Ecto neural progenitor cell (in vitro differentiated cells): ENCODE measurements at places on chromosomes 5 and 9.

- no peak for DNase-seq
Measured at GRCh38 chr5:41508696-41509398, 1.6 kb downstream of the PLCXD3 start.

GRCh38 chr5:177362610-177363507 lies 5.1 kb downstream of the RGS14 start:
- DNase-seq = peak; percentile 82

DNA sequence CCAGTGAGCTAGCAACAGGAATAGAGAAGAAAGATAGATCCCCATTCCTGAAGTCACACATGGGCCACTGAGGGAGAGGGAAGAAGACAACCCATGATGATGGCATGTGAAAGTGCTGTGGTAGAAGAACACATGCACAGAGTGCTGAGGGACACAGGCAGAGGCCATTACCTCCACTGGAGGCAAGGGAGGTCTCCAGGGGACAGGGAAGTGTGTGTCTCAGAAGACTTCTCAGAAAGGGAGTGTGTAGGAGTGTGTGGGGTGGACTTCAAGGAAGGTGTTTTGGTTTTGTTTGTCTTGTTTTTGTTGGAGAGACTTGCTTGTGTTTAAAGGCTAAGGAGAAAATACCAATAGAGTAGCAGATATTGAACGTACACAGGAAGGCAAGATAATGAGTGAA lies 77.0 kb upstream of the SMARCA2 start:
- DNase-seq = no peak

- DNase-seq = no peak
Measured at GRCh38 chr5:177510567-177511053, 984 bp upstream of the DOK3 start.

GRCh38 chr9:90053027-90053426 lies 448.2 kb downstream of the GADD45G start:
- no peak for DNase-seq

DNA sequence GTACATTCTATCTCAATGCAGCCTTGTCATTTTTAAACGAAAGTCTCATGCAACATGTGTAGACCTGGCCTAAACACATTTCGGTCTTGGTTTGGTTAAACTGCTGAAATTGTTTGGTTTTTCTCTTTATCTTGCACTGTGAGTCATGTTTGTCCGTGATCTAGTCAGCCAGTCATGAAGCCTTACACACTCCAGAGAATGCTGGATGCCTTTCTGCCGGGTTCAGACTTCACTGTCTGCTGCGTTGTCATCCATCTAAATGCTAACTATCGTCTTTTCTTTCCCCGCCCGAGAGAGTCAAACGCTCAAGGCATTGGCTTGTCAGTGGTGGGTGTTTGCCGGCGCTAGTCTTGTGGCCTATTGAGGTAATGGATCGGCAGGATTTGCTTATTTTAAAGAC lies 1194.6 kb upstream of the WWC1 start:
- DNase-seq = no peak

DNA sequence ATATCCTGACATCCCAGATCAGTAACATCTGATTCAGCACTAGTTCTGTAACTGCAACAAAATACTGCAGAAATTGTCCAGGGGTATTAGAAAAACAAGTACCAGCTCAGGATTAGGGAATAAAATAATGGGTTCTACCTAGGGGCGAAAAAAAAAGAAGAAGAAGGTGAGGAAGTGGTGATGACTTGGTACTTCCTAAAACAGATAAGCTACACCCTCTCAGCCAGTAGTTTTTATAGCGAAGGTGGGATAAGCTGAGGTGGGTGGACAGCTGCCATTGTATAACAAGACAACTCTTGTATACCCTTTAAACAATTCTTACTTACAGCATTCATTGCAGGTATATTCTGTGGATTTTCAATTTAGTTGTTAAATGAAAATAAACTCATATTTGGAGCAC lies 19.1 kb downstream of the RAPGEF6 start:
- DNase-seq = no peak

- DNase-seq = no peak
Measured at GRCh38 chr5:74578356-74579044, 62.0 kb downstream of the ENC1 start.

- no peak for DNase-seq
Measured at GRCh38 chr5:113249206-113249605, 185.6 kb downstream of the TSSK1B start.

- DNase-seq = no peak
Measured at GRCh38 chr5:44361342-44362001, 27.7 kb downstream of the FGF10 start.

DNA sequence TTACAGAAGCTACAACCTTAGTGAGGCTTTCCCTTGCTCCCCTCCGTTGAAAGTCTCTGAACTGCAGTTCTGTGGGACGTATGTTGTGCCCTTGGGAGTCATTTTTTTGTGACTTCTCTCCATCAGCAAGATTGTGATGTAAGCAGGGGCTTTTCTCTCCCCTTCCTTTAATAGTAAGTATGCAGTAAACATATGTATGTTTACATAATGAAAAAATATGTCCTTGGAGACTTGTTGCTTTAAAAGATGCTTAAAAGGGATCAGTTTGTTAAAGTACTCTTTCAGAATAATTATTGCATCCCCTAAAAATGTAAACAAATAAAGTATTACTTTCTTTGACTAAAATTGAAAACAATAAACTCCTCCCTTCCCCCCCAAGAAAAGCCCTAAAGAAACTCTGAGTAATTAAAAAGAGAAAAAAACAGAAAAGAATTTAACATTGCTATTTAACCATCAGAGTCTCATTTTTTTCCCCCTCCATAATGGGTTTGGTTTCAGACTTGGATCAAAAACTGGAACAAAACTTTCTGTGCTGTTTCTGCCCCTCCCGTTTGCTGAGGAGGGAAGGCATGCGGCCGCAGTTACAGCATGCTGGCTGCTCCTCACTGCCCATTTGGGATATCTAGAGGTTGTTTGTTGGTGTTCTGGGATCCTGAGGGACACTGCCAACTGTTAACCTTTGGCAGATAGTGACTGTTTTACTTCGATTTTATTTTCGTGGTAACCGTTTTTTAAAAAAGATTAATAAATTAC lies 40.2 kb downstream of the TRIO start:
- no peak for DNase-seq

GRCh38 chr5:129382921-129383672 lies 77.0 kb upstream of the ADAMTS19 start:
- no peak for DNase-seq

- no peak for DNase-seq
Measured at GRCh38 chr9:111008158-111009075, 29.9 kb downstream of the LPAR1 start.

DNA sequence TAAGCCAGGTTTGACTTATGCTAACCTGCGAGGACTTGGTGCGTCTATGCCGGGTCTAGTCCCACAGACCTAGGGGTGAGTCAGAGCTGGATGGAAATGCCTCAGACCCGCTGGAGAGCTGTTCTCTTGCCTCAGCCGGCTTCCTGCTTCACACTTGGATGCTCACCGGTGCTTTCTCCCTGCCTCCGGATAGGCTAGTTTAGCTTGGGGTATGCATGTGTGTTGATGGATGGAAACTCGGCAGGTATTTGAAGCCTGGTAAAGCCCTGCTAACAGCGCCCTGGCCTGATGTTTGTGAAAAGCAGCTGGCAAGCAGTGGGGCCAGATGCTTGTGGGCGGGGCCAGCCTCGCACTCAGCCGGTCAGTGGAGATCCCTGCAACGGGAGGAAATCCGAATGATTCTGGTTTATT lies 29.3 kb downstream of the PRRC2B start:
- no peak for DNase-seq

DNA sequence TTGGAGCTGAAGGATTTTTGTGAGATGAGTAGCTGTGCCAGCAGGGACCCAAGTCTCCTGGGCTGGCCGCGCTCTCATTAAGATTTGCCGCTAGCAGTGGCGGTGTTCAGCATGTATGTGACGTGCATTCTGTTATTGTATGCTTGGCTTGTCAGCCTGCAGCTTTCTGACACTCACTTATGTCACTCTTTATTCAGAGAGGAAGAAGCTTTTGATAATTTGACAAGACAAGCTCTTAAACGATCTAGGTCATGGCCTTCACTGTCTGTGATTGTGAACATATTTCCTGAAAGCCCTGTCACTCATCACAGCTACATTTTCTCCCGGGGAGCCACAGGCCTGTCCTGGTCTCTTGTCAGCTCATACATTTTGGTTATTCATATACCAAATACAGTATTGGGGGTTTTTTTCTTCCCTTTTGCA lies 98.2 kb upstream of the GRHPR start:
- no peak for DNase-seq

DNA sequence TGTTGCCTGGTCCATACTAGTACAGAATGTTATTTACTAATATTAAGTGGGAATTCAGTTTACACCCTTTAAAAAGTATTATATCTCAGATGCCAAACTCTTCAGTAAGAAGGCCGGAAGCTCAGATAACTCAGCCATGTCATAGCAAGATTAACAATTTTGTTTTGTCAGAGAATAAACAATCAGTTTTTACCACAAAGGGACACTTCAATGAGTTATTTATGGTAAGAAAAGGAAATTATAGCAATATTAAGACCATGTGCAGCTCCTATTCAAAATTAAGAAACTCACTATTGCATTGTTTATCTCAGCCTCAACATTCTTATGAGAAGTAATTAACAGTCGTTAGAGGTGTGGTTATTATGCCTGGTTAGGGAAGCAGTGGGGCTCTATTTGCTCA lies 13.1 kb upstream of the ARL15 start:
- DNase-seq = no peak

DNA sequence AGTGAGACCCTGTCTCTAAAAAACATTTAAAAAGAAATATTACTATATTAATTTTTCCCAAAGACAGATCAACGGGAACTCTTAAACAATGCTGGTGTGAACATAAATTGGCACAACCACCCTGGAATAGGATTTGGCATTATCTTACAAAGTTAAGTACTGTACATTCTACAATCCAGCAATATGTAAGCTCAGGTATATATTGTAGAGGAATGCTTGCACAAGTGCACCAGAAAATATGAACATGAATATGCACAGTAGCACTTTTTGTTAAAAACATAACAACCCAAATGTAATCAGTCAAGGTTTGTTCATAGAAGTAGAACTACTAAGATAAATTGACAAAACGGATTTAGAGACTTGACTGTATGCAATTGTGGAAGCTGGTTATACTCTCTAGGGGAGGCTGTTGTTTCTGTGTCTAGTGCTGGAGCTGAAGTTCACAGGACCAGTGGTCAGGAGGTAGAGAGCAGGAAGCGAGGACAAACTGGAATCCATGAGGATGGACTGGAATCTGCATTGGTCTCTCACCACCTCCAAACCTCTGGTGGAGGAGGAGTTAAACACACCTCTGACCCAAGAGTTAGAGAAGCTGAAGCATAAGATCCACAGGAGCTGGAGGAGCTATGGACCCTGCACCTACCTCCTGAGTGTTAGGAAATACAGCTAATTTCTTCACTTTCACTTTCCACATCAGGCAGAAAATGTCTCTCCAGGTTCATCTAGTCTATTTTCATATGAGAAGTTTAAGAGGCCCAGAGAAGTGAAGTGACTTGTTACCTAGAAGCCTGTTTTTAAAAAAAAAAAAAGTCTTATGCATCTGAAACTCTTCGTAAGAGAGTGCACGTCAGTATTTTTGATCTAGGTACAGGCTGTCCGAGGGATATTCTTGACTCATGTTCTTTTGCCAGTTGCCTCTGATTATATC lies 20.3 kb upstream of the RIC1 start:
- no peak for DNase-seq

DNA sequence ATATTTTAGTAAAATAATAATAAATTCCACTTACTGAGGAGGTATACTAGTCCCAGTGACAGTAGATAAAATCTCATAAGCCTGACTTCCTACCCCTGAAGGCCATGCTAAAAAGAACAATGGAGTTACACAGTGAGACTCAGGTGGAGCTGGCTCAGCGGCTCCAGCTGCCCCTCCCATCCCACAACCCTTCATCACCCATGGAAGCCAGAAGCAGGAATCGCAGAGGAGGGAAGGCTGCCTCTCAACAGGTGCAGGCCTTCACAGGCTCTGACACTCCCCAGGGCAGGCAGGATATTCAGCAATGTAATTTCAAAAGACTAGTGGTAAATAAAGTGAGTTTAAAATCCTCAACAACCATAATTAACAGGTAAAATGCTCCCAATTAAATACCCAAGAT lies 67.5 kb downstream of the FANCC start:
- no peak for DNase-seq

DNA sequence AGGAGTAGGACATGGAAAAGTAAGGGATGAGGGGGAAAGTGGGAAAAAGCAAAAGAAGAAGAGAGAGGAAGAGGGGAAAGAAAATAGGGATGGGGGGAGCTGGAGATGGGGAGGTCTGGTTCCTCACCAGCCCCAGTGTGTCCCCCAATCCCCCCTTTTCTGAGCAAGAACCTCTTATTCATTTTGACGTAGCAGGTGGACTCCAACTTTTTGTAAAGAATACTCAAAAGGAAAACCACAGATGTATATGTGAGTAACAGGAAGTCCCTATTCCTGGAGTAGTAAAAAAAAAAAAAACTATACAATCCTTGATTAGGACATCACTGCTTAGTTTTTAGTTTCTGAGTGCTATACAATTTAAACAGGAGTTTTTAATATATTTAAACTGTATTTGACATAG lies 3.9 kb upstream of the CFAP95 start:
- DNase-seq = no peak

DNA sequence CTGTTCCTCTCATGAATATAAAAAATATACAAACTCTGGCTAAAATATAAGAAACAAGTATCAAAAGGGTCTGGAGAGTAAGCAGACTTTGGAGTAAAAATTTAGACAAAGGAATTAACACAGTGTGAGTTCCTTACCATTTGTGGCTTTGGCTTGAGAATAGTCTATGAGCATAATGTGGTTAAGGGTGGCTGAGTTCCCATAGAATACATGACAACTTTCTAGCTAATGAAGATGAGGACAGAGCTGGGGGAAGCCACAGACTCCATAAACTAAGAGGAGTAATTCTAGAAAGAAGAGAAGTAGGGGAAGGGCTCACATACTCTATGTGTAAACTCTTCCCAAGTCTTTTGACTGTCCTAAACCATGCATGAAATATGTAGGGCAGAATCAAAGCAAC lies 79.4 kb downstream of the CAAP1 start:
- DNase-seq = no peak

GRCh38 chr9:104805441-104805840 lies 41.5 kb downstream of the NIPSNAP3B start:
- DNase-seq = no peak

GRCh38 chr5:149175346-149176105 lies 34.2 kb downstream of the ABLIM3 start:
- DNase-seq = no peak

GRCh38 chr5:18202164-18202563 lies 567.9 kb downstream of the TAF11L14 start:
- no peak for DNase-seq
